ENCODE measurements at places on chromosomes 7 and 10.

GRCh38 chr10:69459893-69460575 lies 8.8 kb downstream of the TSPAN15 start:
- no peak for DNase-seq

DNA sequence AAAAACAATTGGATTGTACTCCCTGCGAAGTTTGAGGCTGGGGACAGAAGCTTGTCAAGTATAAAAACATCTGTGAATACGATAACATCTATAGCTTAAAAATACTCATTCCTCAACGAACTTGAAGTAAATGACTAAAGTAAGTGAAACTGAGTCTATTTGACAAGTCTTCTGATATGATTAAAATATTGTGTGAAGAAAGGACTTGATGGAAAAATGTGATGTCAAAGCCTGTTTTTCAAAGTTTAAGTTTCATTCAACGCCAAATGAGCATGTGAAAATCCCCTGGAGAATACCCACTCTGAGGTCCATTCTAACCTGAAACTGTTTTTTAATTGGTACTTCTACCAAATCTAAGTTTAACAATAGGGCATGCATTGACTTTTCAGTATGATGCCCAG lies 122.3 kb upstream of the MDFIC start:
- no peak for DNase-seq

GRCh38 chr7:12695965-12696364 lies 8.5 kb downstream of the ARL4A start:
- DNase-seq: no peak

DNA sequence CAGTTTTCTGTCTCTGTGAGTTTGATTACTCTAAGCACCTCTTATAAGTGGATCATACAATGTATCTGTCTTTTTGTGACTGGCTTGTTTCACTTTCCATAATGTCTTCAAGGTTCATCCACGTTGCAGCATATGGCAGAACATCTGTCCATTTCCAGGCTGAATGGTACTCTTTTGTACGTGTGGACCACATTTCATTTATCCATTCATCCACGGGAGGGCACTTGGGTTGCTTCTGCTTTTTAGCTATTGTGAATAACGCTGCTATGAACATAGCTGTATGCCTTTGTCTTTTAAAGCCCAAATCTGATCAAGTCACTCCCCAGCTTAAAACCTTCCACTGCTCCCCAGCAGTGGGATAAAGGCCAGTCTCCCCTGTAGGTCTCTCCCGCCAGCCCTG lies 31.5 kb downstream of the EGFR start:
- DNase-seq: peak; percentile 25

DNA sequence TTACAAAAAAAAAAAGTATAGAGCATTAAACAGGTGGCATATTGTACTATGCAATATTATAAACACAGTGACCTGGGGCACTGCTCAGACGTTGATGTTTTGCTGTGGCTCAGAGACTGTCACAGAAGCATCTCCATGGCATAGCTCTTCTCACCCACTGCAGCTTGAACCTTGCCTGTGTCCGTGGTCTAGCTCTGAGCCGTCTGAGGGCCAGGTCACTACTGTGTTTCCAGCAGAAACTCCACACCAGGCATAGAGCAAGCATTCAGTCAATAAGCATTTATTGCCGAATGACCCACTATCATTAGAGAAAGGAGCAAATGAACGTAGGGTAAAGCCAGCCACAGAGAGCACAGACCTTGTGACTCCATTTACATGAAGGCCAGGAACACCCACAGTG lies 443.2 kb upstream of the FOXK1 start:
- no peak for DNase-seq

Data from lung microvascular endothelial cell (primary cell).